ENCODE measurements at places on chromosomes 12 and 14.

- DNase-seq = no peak
These were observed 41.7 kb downstream of the TSPAN11 start for GRCh38 chr12:30968211-30968610.

DNA sequence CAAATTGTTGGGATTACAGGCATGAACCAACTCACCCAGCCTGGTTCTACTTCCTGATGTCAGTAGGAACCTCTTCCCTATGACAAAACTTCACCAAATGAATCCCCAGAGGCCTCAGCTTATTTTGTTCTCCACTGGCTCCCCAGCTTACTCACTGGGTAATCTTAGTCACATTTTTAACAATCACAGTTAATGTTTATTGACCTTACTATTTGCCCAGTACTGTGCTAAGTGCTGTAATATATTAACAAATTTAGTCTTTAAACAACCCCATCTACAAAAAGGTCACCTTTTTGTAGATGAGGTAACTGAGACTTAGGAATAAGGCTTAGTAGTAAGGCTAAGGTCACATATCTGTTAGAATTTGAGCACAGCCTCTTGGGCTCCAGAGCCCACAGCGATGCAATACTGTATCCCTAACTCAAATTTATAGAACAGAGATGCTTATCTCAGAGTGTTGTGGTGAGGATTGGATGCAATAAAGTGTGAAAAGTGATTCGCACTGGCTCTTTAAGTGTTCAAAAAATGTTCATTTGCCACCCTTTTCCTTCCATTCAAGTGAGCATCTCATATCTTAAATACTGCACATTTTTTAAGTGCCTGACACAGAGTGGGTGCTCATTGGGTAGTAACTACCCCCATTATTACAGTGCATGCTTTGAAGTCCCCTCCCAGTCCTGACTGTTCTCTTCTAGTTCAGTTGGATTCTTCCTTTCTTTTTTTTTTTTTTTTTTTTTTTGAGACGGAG lies 146.4 kb upstream of the ARHGAP5 start:
- no peak for DNase-seq

DNA sequence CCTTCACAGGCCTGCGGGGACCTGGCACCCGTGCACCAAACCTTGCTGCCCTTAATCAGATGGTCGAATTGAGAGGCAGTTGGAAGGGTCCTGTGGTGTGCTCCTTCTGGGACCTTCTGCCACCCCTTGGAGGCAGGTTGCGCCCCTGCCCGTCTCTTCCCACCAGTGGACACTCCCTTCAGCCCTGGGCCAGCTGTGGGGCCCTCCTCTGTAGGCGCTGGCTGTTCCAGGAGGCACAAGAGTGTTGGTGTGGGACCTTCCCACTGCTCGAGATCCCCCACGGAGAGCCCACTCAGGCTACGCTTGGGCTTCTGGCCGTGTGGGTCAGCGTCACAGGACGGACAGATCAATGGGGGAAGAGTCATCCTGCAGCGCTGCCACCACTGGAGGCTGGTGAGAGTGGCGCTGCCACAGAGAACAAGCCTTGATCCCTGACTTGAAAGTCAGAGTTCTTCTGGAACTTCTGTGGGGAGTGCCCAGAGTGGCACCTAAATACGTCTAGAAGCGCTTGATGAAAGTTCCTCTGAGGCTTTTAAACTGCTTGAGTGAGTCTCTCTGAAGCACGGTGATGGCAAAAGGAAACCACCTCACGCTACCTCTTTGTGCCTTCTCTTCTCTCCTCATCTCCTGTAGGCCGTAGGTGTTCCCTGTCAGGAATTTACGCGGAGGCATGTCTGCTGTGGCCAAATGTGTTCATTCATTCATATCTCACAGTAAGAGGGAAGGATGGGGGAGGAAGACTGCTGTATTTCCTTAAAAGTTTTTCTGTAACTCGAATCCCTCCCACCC lies 48.3 kb downstream of the TRAF3 start:
- no peak for DNase-seq

GRCh38 chr12:128571906-128572810 lies 251.6 kb downstream of the SLC15A4 start:
- DNase-seq = no peak

DNA sequence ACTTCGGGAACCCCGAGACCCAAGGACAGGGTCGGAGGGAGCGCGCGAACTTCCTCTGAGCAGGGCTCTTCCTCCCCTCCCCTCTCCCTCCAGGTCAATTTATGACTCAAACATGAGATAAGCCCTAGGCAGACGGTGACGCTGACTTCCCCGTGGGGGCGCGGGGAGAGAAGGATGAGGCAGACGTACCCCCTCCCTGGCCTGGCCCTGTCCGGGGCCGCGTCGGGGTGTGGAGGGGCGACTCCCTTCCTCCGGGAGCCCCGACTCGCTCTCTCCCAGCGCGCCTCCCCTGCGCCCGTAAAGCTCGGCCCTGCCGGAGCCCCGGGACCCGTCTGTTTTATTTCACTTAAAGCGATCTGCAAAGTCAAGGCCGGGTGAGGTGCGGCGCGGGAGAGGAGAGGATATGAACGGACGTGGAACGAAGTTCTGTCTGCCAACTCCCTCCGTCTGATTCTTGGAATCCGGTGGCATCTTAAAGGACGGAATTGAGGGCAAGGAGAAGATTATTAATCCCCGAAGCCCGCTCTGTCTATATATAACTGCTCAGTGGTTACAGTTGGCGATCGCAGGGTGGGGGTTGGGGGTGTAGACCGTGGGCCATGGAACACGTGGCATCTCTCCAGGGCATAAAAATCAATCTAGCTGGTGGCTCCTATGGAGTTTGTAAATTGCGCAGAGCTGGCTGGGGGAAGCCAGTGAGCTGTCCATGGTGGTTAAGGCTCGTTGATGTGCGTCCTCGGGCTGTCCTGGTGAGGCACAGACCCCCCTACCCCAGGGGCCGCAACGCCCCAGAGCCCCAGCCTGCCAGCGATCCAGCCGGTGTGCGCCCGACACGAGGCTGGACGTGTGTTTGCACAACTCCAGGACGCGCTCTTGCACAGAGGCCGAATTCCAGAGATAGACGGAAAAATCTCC lies 2.9 kb upstream of the PTHLH start:
- no peak for DNase-seq

DNA sequence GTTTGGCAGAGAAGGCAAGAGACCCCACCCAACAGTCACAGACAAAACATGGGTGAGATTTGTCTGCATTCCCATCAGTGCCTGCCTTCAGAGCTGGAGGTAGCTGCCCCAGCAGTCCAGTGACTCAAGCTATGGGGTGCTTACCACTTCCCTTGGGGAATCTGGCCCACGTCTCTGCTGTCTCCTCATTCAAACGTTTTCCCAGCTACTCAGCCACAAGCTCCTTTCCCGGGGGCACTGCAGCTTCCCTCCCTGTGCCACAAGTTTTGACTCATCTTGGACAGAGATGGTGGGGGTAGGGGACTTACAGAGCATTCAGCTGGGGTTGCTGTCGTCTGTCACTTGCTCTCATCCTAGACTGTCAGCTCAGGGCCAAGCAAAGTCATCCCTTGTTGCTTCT lies 66.6 kb downstream of the FBXL14 start:
- peak; percentile 83 for DNase-seq

DNA sequence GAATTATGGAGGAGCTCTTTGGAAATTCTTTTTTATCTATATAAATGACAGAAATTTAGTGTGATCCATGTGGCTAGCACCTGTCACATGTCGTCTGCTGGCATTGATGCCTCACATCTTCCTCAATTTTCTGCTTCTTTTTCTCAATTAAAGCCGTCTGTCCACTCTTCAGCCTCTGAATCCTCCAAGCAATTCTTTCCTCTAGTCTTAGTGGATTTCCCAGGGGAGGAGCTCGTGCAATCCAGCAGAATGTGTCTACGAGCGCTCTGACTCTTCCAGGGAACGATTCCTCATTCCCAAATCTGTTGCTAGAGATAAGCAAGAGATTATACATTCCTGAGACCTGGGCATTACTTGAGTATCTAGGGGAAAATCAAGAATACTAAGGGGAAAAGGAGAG lies 176.6 kb downstream of the EMP1 start:
- no peak for DNase-seq

DNA sequence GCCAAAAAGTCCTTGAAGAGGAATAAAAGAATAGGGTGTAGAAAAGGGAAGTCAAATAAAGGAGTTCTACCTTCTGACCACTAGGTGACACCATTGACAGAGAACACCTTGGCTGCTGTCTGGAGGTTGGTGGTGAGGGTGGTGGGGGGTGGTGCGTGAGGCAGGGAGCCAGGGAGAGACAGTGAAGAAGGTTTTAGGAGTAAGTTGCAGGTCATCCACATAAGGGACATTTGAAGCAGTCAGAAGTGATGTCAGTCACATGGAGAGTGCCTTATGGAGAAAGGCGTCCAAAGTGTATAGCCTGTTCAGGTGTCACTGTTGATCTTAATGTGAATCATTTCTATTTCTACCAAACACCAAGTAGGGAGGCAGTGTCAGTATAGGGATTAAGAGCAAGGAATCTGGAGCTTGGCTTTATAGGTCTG lies 279.3 kb upstream of the DDHD1 start:
- DNase-seq = no peak

DNA sequence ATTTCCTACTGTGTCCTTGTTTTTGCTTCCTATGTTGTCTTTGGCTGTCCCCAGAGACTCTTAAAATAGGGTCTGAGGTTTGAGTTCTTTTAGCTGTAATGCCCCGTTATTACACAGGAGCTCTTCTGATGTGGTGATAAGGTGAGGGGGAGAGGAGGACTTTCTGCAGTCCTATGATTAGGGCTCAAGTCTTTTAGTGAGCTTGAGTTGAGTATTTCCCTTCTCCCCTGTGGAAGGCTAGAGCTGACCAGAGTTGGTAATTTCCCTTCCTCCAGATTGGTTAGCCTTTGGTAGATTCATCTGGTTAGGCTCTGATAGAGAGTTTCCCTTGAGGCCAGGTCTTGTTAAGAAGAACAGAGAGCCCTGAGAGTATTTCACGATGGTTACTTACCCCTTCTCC lies 4.3 kb upstream of the HIF1A start:
- no peak for DNase-seq

DNA sequence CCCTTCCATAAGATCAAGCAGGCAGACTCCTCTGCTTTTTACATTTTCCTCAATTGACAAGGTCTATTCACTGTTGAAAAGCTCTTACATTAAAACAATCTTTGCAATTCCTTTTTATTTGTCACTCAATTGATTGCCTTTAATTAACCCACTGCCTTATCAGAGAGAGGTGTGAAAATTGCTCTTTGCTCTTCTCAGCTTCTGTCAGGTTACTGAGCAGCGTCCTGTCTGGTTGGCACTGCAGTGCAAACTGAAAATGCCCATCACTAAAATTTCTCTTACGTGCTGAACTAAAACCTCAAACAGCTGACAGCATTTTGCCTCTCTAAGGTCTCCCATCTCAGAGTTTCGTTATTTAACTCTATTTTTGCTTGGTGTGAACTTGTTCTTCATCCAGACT lies 504.1 kb upstream of the ATXN7L3B start:
- no peak for DNase-seq

DNA sequence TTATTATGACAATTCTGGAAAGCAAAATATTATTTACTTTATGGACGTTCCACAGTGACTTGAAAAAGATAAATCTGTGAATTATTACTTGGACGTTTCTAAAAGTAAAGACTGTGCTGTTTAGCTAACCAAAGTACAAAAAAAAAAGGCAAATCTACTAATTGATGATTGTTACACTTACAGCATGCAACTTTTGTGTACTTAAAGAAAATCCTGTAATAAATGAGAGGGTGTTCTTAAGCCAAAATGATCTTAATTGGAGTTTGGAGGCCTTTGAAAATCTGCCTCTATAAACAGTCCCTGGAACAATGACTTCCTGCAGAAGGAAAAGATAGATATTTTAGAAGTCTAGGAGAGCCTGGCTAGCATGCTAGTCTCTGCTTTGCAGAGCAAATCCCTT lies 434.0 kb upstream of the SYT1 start:
- DNase-seq = no peak

DNA sequence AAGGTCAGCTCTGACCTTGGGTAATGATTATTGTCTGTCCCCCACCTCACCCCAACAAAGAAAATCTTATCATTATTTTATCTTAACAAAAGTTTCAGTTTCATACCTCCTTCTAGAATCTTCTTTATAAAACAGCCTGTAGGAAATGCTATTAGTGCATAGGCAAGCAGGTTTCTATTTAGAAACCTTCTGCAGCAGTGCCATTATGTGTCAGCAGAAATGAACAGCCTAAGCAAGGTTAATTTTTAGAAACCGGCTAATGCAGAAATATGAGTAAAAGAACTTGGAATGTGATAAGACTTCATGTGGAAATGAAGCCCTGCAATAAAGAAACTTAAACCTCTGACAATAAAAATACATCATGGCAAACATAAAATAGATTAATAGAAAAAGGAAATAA lies 814.4 kb downstream of the FSCB start:
- no peak for DNase-seq

- no peak for DNase-seq
These were observed 1.2 kb downstream of the KRT3 start for GRCh38 chr12:52794479-52795331.

- no peak for DNase-seq
These were observed 442.8 kb downstream of the ATP23 start for GRCh38 chr12:58384196-58384595.

- no peak for DNase-seq
These were observed 967.8 kb downstream of the TMEM121 start for GRCh38 chr14:106493962-106494823.

- no peak for DNase-seq
These were observed 140.9 kb downstream of the NTS start for GRCh38 chr12:86015026-86015425.

DNA sequence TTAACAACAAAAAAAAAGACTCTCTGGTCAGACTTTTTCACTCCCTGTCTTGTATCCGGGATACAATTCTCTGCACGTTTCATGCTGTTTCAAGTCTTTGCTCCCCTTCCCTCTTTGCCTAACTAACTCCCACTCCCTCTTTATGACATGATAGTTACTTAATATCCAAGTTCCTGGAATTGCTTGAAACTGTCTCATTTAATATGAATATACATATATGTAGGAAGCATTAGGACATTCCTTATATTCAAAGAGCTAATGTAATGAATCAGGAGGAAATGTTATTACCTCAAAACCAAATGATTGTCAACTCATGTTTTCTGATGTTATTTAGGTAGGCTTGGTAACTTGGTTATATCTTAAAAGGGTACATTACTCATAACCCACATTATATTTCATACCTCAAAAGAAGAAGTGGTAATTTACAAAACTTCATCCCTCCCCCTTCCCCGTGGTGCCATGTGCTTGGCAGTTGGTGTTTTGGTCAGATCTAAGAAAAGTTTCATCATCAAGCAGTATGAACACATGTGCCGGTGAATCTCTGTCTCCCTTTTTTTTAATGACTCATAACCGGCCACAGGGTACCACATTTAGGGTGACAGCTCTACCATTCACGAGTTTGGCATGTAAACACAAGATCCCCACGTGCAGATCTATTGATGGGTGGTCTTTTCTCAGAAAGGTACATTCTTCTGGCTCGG lies 56.5 kb downstream of the HCAR2 start:
- DNase-seq = peak; percentile 36

DNA sequence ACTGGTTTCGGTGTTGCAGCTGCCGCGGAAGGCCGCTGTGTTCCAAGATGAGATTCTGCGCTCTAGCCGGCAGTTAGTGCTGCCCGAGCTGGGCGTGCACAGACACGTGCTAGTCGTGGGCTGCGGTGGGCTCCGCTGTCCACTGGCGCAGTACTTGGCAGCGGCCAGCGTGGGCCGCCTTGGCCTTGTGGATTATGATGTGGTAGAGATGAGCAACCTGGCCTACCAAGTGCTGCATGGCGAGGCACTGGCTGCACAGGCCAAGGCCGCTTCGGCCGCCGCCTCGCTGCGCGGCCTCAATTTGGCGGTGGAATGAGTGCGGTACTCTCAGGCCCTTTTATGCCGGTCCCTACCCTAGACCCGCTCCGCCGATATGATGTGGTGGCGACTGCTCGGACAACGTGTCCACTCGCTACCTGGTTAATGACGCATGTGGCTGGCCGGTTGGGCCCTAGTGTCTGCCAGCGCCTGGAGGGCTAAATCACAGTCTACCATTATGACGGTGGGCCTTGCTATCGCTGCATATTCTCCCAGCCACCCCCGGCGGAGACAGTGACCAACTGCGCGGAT lies 102.2 kb downstream of the SNAPC1 start:
- no peak for DNase-seq
